ENCODE measurements at places on chromosomes 16 and 17. TPM values are rescaled to one million over a fixed set of nuclear protein-coding genes. Genes with fewer than 3 reads are reported as not detected.

CCDC154 gene
- 2.1 TPM for total RNA-seq

USP43 gene
- total RNA-seq = 0.16 TPM

EVPLL gene
- total RNA-seq = not detected

ASB16 gene
- 0.26 TPM for total RNA-seq

RSAD1 gene
- total RNA-seq = 26.6 TPM

TNFRSF17 gene
- total RNA-seq = not detected

KRTAP17-1 gene
- not detected for total RNA-seq

TMEM132E gene
- not detected for total RNA-seq

AURKB gene
- 182 TPM for total RNA-seq

GP1BA gene
- not detected for total RNA-seq

SOX9 gene
- total RNA-seq = not detected

NPIPB9 gene
- total RNA-seq = 3.7 TPM

DNA sequence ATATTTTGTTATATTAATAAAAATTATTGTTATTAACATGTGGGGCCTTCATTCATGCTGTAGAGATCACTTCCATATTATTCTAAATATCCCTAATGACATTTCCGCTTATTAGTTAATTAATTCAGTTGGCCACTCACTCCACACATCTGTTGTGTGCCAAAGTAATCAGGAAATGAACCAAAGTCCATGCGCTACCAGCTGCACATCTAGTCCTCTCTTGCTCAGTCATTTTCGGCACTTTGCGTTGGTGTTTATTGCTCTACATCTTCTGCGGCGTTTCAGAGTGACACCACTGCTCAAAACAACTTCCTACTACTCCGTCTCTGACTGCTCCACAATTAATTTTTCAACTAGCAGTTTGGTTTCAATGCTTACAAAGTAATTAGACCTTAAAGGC lies 101.4 kb upstream of the ZFHX3 start:
- no peak for DNase-seq

- no peak for DNase-seq
Observed at GRCh38 chr17:57418463-57419246, 162.3 kb downstream of the MSI2 start.

DNA sequence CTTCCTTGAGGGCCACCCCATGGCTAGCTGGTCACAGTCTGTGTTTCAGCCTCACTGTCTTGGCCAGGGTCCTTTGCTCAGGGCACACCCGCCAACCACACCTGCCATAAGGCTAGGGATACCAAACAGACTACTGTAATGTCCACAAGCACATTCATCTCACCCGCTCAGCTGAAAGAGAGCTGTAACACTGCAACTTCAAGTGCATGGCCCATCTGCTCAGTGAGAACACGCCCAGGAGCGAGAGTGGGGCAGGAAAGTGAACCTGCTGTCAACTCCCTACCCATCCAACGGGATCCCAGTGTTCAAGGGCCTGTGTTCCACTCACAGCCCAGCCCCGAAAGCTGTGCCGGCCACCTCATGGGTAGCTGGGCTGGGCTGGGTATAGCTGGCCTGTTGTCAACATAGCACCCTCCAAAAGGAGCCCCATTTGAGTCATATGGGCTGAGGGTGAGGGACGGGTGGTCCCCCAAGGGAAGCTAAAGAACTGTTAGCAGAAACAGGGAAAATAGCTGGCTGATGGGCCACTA lies 55.7 kb downstream of the SCNN1B start:
- no peak for DNase-seq

DNA sequence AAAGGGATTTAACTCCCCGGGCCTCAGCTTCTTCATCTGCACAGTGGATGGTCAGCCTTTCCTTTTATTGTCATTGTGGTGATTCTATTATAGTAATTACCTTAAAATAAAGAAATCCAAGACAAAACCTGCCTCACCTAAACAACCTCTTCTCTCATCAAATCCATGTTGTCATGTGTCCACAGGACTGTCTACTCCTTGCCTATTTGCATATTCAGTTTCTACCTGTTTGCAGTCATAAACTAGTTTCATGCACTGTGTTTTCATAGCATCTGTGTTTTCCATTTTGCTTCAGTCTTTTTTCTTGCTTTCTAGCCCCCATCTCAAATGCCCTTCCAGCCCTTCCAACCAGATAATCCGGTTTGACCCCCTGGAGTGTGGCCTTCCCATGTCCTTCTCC lies 44.3 kb upstream of the CPNE2 start:
- no peak for DNase-seq

DNA sequence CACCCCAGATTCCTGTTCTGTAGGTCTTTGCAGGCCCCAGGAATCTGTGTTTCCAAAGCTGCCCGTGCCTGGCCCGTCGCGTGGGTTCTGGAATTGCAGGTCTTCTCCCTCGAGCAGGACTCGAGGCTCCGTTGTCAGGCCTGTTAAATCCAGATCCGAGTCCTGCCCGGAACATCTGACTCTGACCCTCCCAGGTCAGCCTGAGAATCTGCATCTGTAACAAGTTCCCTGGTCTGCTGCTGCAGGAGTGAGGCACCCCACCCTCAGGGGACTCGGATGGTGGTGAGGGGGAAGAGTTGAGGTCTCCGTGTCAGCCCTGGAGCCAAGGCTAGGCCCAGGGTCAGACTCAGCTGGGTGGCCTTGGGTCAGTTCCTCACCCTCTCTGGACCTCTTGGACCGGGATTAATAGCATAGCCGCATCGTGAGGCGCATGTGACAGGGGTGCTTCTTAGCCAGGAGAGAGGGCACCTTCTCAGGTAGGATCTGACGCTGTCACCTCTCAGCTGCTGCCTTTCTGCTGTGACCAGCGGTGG lies 8.8 kb downstream of the SPIRE2 start:
- no peak for DNase-seq

DNA sequence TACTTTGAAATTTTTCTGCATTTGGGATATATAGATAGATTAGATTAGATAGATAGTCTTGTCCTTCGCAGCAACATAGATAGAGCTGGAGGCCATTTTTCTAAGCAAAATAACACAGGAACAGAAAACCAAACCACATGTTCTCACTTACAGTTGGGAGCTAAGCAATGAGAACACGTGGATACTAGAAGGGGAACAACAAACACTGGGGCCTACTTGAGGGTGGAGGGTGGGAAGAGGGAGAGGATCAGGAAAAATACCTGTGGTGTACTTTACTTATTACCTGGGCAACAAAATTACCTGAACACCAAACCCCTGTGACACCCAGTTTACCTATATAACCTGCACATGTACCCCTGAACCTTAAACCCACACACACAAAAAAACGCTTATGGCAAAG lies 14.3 kb downstream of the PRKAR1A start:
- no peak for DNase-seq

DNA sequence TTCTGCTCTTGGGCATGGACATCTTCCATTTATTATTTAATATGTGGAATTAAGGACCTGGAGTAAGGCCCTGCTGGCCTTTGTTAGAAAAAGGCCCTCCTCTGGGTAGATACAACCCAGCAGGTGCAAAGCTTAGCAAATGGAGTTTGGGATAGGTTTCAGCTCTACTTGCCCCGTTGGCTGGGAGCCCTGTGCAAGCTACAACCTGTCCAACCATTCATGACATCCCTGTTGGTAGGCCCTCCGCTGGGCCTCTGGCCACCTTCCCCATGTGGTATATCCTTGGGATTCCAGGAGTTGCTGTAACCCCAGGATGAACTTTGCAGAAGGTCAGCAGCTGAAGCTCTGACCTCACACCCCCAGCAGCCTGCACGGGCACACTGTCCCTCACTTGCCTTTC lies 6.4 kb downstream of the NGFR start:
- DNase-seq = no peak

DNA sequence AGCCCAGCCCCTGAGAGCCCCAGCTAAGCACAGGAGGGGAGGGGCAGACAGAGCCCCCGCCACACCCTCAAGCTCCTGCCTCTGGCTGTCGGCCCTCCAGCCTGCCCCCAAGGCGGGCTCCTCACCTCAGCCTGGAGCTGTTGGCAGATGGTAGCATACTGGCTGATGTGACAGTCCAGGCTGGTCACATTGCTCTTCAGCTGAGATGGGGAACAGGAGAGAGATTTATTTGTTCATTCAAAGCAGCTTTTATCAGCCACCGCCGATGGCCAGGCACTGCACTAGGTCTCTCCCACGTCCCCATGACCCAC lies 14.8 kb downstream of the KIF18B start:
- no peak for DNase-seq

DNA sequence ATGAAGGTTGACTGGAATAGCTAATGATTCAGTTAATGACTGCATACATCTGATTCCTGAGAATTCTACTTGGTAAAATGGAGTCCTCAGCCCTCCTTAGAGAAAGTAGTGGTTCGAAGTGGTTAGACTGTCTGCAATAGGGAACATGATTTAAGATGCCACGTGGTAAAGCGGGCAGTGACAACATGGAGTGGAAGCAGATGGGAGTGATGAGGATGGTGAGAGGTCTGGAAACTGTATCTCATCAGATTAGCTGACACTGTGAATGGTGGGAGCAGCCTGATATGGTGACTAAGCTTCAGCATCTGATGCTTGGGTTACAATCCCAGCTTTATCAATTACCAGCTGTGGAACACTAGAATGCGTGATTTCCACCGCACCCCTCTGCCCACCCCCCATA lies 8.4 kb downstream of the CDH11 start:
- DNase-seq = no peak

DNA sequence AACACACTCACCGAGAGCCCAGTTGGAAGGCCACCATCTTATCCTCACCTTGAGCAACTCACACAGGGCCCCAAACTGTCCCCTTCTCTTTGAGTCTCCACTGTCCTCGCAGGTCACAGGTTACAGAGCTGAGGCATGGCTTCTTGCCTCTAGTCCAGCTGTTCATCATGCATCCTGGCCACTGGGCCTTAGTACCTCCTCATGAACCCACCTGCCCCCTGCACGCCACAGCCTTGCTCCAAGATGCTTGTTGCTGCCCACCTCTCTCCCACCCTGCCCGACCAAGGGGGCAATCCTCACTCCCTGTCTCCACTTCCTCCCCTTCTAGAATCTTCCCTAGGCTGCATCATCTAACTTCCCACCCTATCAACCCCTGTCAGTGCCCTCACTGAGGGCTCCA lies 17.1 kb downstream of the CDH5 start:
- DNase-seq = no peak

GRCh38 chr17:52159246-52160135 lies 977 bp upstream of the CA10 start:
- DNase-seq = no peak

- DNase-seq = peak; percentile 67
Observed at GRCh38 chr17:80034791-80035686, 633 bp downstream of the TBC1D16 start.

GRCh38 chr16:69179328-69180010 lies 7.5 kb upstream of the SNTB2 start:
- DNase-seq = no peak

GRCh38 chr16:54862529-54862928 lies 68.1 kb upstream of the IRX5 start:
- DNase-seq = no peak

- no peak for DNase-seq
Observed at GRCh38 chr17:17079761-17080160, 37.5 kb downstream of the MPRIP start.

DNA sequence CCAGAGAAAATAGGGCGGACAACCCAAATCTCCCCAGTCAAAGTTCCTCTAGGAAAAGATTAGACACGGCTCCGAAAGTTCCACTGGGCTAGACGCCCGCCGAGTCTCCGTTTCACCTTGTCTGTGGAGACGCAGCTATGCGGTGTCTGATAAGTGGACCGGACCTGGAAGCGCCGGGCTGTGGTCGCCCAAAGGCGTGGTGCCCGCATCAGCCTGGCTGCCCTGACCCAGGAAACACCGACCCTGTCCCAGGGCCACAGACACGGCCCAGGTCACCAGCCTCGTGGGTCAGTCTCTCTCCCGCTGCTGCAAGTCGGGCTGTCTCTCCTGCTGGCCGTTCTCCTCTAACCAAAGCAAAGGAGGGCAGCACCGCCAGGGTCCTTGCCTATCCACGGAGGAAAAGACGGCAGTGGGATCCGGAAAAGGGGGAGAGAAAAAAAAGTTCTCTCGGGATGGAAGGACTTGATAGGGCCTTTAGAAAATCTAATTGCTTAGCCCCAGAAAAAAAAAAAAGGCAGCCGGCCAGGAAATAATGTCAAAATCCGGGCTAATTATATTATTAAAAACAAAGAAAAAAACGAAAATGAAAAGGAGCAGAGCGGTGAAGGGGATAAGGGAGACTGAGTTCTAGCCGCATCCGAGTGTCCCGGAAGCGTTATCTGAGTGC lies 13.9 kb upstream of the FOXF1 start:
- DNase-seq = no peak

DNA sequence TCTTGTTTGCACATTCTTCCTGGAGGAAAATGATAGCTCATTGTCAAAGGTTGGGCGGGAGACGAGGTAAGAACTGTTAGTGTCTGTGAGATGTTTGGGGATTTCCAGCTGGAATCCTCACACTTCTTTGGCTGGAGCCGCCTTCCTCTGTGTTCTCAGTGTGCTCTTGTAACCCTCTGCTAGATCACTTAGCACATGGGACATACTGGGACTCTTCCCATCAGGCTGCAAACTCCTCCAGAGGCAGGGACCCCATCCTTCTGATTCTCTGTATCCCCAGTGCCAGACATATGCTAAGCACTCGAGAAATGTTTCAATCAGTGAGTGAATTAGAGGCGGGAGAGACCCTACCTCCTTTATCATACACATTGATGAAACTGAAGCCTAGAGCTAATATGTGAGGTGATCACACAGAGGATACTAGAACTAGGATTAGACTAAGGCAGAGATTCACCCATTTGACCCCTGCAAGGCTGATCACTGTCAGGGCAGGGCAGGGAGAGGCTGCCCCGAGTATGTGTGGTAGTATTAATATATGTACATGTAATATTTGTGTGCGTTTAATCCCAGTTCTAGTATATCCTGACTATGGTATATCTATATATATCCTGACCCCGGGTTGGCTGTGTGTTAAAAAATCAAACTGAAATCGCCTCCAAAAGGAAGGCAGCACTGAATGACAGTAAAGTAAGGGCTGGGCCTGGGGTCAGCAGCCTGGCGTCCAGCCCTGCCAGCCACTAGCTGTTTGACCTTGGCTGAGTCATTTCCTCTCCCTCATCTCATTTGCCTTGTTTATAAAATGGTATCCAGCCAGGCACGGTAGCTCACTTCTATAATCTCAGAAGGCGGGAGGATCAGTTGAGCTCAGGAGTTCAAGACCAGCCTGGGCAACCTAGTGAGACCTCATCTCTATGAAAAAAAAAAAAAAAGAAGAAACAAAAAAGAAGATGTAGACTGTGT lies 75.5 kb upstream of the TBX2 start:
- no peak for DNase-seq

DNA sequence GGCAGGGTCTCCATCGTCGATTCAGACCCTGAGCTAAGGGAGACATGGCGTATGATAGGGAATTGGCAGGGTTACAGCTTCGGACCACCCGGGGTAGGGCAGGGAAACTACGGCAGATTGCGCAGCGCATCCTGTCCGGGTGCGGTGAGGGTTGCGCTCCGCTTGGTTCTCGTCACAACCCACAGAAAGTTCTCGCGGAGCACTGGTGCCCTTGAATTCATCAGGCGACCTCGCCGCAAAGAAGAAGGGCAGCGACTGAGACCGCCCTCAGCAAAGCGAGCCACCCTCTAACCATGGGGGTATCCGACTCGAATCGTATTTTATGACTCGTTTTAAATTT lies 1.2 kb downstream of the HS3ST3B1 start:
- DNase-seq = peak; percentile 78

- peak; percentile 58 for DNase-seq
Observed at GRCh38 chr16:74297145-74297665, 591 bp downstream of the PSMD7 start.

Data from activated CD8-positive, alpha-beta T cell treated with anti-CD3 and anti-CD28 coated beads, Interleukin-2, amount 10 ng/mL, durations not matched to agents 7 days and 5 days (primary cell).